ENCODE measurements at places on chromosomes 12 and 14.

DNA sequence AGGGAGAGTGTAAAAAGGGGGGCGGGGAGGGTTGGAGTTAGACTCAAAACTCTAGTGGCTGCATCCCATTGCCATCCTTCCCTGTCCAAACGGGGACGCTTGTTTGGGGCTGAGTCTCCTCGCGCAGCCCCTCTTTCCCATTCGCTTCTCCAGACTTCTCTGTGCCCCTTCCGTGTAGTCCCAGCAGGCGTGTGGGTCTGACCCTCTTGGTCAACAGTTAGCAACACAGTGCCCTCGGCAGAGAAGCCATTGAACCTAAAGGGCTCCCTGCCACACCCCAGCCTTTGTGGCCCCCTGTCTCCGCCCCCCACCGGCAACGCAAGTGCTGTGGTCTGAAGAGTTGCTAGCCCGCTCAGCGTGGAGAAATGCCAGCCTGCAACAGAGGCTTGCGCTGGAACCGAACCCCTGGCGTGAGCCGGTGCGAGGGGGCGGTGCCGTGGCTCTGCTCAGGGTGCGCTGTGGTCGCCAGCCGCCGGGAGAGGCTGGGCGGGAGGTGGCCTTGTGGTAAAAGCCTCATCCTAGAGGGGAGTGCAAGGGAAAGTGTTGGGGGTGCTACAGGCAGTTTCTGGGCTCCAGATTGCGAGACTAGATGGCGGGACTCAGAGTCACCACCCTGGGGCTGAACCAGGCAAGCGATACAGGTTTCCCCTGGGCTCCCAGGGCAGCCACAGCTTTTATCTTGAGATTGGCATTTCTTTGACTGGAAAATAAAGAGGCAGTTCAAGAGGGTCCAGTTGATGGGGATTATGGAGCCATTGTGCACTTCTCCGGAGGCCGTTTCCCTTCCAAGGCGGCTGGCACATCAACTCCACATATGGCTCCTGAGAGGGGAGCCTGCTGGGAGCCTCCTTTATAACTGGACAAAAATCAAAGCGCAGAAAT is 2.1 kb downstream of the PLXNC1 start:
- peak; percentile 59 for DNase-seq

- no peak for DNase-seq
Measured at GRCh38 chr14:55604488-55604887, 24.5 kb downstream of the KTN1 start.

DNA sequence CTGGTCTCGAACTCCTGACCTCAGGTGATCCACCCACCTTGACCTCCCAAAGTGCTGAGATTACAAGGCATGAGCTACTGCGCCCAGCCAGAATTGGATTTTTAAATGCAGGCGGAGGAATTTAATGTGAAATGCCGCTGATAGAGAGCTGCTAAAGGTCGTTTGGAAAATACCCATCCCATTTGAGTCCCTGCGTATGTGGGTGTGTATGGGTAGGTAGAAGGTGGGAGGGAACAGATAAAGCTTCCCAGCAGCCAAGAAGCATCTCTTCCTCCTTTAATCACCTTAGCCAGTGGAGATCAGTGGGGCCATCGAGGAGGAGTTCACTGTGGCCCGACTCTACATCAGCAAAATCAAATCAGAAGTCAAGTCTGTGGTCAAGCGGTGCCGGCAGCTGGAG is 16.2 kb upstream of the PIP4K2C start:
- no peak for DNase-seq

- no peak for DNase-seq
Measured at GRCh38 chr12:130181211-130181610, 18.9 kb downstream of the FZD10 start.

DNA sequence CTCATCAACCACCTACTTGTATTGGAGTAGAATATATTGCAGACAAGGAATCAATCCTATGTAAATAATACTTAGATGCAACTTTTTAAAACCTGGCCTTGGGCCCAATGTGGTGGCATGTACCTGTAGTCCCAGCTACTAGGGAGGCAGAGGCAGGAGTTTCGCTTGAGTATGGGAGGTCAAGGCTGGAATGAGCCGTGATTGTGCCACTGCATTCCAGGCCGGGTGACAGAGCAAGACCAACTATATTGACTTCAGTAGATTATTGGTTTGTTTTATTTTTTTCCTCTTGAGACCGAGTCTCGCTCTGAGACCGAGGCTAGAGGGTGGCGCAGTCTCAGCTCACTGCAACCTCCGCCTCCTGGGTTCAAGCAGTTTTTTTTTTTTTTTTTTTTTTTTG is 3.6 kb downstream of the LARP4 start:
- no peak for DNase-seq

DNA sequence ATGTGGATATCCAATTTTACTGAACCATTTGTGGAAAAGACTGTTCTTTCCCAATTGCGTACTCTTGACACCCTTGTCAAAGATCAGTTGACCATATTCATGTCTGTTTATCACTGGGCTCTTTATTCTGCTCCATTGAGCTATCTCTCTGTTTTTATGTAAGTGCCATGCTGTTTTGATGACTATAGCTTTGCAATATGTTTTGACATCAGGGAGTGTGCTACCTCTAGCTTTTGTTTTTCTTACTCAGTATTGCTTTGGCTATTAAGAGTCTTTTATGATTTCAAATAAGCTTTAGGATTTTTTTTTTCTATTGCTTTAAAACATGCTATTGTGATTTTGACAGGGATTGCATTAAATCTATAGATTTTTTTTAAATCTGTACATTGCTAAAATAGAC is 194.3 kb downstream of the SNAPC1 start:
- DNase-seq: no peak

GRCh38 chr12:124213666-124214347 is 81.1 kb upstream of the RFLNA start:
- no peak for DNase-seq

- DNase-seq: no peak
Measured at GRCh38 chr12:66405395-66405794, 103.1 kb downstream of the HELB start.

Measured in activated CD4-positive, alpha-beta T cell treated with anti-CD3 and anti-CD28 coated beads, Interleukin-10, Interleukin-2, amounts not matched to agents 100 ng/mL and 50 ng/mL, durations not matched to agents 16 hours and 8 hours (primary cell).